ENCODE measurements at places on chromosomes 16 and 17. TPM values are rescaled to one million over a fixed set of nuclear protein-coding genes. Genes with fewer than 3 reads are reported as not detected.

Gene JUP
- 13.5 TPM for polyA plus RNA-seq

- no peak for DNase-seq
These were observed 12.1 kb downstream of the ATP2C2 start for GRCh38 chr16:84380405-84380804.

- no peak for DNase-seq
These were observed 1.6 kb upstream of the KDM6B start for GRCh38 chr17:7832431-7832830.

- peak; percentile 45 for DNase-seq
These were observed at the start of gene XYLT1 for GRCh38 chr16:17470908-17471718. XYLT1 (minus strand) TSS chr16:17470960; CDS start chr16:17470796, 164 bp downstream.

- DNase-seq, result no peak
These were observed 23.2 kb downstream of the MYH3 start for GRCh38 chr17:10633738-10634379.

DNA sequence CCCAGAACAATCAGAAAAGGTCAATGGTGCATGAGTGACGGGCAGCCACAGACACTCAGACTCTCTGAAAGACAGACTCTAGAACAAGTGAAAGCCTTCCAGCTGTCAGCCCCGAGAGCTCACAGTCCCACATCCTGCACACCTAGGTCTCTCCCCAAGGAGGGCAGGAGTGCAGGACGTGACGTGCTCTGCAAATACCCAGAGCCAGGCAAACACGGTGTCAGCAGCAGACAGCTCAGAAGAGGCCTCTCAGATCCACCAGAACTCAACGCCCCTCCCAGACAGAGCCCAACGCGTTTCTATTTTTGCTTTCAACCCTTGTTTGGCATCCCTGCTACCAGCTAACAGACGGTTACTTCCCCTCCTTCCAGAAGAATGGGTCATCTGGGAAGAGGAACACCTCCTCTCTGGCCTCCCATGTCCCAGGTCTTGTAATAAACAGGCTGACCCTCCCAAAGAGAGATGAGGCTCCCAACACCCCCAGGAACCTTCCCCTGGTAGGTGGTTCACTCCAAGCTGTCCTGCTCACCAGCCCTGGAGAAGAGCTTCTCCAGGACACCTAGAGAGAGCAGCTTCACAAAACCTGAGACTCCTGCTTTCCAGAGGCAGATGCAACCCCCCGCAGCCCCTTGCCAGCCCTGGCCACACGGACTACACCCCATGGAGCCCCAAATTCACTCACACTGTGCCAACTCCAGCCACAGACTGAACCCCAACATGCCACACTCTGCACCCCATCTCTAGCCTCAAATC lies 7.6 kb downstream of the PITPNM3 start:
- no peak for DNase-seq

- DNase-seq, result no peak
These were observed 113.4 kb upstream of the RCVRN start for GRCh38 chr17:10018461-10018891.

- no peak for DNase-seq
These were observed 9.4 kb downstream of the ABCC1 start for GRCh38 chr16:15958703-15959348.

Gene KLHL10
- 0.06 TPM for polyA plus RNA-seq

Gene TPSAB1
- not detected for polyA plus RNA-seq

- no peak for DNase-seq
These were observed 9.8 kb upstream of the TBX2 start for GRCh38 chr17:61389670-61390478.

- DNase-seq, result no peak
These were observed 43.3 kb downstream of the USP32 start for GRCh38 chr17:60348616-60349015.

- no peak for DNase-seq
These were observed 10.2 kb downstream of the TEX2 start for GRCh38 chr17:64252831-64253230.

DNA sequence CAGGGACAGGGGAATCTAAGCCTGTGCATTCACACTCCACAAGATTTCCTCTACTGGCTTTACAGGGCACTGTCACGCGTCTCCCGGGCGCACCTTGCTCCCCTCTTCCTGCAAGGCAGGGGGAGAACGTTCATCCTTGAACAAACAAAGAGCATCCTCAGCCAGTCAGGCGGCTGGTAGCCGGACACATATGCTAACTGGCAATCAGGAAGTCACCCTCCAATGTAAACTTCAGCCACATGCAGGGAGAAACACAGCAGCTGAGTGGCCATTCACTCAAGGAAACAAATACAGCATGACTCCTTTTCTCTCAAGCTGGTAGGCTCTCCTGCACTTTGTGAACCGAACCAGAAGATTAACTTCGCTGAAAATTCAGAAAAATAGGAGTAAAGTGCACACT lies 10.8 kb upstream of the HSBP1 start:
- DNase-seq, result no peak

Gene TMEM101
- 31.3 TPM for polyA plus RNA-seq

Gene CACNG5
- polyA plus RNA-seq, result not detected

DNA sequence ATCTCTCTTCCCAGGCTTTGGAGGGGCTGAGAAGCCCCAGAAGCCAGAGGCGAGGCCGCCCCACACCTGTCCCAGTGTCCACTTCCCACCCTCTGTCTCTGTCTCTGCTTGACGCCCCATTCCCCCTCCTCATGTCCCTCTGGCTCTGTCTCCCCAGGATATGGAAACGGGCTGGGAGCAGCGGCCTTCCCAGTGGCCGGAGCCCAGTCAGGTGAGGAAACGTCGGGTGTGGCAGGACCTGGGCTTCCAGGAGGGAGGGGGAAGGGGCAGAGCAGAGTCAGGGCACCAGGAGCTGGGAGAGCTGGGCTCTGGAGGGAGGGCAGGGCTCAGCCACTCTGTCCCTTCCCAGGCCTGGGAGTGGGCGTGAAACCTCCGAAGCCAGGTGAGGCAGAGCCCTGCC lies 10.6 kb upstream of the PKMYT1 start:
- DNase-seq, result no peak

Gene CDH8
- polyA plus RNA-seq, result not detected

Gene SEZ6L2
- 5.0 TPM for polyA plus RNA-seq

DNA sequence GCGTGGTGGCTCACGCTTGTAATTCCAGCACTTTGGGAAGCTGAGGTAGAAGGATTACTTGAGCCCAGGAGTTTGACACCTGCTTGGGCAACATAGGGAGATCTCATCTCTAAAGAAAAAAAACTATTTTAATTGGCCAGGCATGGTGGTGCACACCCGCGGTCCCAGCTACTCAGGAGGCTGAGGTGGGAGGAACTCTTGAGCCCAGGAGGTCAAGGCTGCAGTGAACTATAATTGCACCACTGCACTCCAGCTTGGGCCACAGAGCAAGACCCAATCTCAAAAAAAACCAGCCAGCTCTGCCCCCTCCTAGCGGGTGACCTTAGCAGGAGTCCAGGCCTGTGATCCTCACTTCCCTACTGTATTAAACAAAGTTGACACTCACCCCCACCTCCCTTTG lies 5.9 kb upstream of the HS3ST6 start:
- no peak for DNase-seq

Gene SLC22A31
- polyA plus RNA-seq, result not detected

Gene TBC1D3C
- polyA plus RNA-seq, result not detected

DNA sequence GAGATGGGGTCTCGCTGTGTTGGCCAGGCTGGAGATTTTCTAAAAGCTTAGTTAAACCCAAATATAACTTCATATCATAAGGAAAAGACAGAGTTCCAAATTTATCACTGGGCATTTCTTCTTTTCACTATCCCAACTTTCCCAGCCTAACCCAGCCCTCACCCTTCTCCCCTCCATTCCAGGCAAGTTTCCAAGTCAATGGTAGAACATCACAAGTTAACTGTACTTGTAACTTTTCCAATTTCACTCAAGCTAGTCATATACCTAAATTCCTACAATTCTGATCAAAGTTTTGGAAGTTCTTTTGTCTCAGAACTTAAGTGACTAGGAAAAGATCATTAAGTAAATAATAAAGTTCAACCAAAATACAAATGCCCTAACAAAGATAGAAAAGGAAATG lies 61.2 kb downstream of the USP32 start:
- no peak for DNase-seq

DNA sequence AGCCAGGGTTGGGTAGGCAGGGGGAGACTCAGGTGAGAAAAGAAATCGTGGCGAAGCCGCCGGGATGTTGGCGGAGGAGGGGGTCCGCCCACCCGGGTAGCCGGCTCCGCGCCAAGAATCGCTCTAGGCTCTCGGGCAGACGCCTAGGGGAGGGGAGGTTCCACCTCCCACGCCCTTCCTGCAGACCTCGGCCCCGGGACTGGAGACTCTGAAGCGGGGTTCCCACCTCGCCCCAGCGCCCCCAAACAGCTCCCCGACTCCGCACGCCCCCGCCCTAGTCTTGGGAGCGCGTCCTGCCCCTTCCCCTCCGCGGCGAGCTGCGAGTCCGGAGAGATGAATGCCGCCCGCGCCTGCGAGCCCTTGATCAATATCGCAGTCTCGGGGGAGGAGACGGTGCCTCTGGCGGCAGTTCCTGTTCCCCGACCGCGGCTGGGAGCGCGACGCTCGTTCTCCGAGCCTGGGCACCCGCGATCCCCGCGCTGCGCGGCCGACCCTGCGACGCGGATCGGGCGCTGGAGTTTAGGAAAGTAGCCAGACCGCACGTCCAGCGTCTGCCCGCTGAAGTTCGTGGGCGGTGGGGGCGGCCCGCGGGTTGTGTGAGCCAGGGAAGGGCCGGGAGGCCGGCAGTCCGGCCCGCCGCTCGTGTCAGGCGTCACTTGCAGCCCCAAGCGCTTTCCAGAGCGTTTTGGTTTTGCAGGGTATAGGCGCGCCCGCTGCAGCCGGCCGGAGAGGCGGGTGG lies 790 bp downstream of the CRHR1 start:
- no peak for DNase-seq

DNA sequence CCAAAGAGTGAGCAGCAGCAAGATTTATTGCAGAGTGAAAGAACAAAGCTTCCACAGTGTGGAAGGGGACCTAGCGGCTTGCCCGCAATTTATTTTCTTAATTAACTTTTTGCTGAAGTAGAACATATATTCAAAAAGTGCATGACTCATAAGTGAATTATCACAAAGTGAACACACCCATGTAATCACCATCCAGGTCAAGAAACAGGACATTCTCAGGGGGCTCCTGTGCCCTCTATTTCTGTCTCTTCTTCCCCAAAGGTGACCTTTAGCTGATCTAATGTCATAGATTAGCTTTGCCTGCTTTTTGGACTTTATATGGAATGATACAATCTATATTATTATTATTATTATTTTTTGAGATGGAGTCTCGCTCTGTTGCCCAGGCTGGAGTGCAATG lies 19.9 kb downstream of the ERAL1 start:
- DNase-seq, result no peak

Gene FTO
- polyA plus RNA-seq, result 123 TPM
